Fibroblast of lung (primary cell): ENCODE measurements at places on chromosomes 7 and 10. TPM values are rescaled to one million over a fixed set of nuclear protein-coding genes. Genes with fewer than 3 reads are reported as not detected.

Gene OPALIN
- not detected in 2 replicates for total RNA-seq

DNA sequence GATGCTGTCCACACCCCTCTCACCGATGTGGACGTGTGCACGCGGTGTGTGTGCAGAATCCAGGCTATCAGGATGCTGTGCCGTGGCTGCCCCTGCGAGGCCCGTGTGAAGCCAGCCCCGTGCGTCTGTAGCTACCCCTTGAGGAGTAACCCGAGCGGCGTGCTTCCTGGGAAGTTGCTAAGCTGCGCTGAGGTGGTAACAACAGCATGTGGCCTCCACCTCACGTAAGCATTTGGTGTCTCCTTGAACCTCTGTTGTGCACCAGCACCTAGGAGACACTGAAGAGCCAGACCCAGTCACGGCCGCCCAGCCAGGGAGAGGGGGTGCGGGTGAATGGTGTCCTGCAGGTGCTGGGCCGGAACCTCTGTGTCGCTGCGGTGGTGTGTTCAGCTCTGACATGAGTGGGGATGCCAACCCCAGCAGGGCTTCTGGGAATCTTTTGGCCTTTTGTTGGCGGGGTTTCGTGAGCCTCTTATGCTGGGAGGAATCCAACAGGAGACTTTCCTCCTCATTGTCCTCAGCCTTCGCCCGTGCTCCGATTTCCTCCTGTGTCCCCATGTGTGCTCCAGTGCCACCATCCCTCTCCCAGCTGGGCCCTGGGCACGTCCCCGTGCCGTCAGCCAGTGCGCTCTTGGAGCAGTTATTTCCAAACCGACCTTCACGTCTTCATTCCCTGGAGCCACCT is 60.4 kb downstream of the DNAJB6 start:
- H3K4me3 ChIP-seq: no peak overlapping the region
- peak overlapping the region; percentile 76 for H3K27ac ChIP-seq
- H3K36me3 ChIP-seq: peaks cover 9% of the 10 kb centered on the region
- H3K27me3 ChIP-seq: no peaks in the 10 kb centered on the region

- no peak for DNase-seq
- H3K36me3 ChIP-seq: no peaks in the 10 kb centered on the region
- no peaks in the 10 kb centered on the region for H3K27me3 ChIP-seq
- H3K27ac ChIP-seq: no peak overlapping the region
- H3K4me1 ChIP-seq: no peaks in the 10 kb centered on the region
These were observed 28.1 kb downstream of the OAT start for GRCh38 chr10:124390471-124391187.

- no peaks in the 10 kb centered on the region for H3K27me3 ChIP-seq
- peak overlapping the region; percentile 86 for H3K27ac ChIP-seq
- peaks cover 6% of the 10 kb centered on the region for H3K36me3 ChIP-seq
- DNase-seq: peak; percentile 86
- peaks cover 4% of the 10 kb centered on the region for H3K4me1 ChIP-seq
These were observed 1.4 kb downstream of the CAV1 start for GRCh38 chr7:116525913-116526861.
